ENCODE measurements at places on chromosomes 1 and 21.

DNA sequence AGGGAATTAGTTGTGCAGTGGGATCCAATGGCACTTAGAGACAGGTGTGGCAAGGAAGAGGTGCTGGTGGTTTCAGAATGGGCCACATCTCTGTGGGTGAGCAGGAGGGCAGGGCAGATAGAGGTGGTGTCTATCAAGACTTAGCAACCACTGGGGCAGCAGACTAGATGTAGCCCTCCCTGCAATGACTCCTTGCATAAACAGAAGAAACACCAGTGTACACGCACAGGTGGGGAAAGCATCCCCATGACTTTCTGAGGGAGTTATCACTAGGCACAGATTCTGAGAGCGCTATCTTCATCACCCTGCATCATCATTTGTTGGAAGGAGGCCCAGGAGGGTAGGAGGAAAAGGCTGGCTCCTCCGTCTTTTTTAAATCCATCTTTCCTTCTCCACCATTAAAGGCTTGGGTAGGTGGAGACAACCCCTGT lies 58.4 kb downstream of the PLXNA2 start:
- DNase-seq = no peak

- DNase-seq = peak; percentile 72
Measured at GRCh38 chr1:12600880-12601633, 17.0 kb downstream of the DHRS3 start.

DNA sequence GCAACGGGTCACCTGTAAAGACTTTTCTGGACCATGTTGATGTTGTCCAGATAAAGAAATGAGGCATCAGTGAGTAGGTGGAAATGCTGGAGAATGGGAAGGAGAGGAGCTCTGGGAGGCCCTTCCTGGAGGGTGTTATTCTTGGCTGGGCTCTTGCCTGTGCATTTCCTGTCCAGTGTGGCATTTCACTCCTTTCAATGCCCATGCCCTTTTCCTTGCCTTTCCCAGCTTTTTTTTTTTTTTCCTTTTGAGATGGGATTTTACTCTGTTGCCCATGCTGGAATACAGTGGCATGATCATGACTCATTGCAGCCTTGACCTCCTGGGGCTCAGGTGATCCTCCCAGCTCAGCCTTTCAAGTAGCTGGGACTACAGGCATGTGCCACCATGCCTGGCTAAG lies 11.8 kb downstream of the NOS1AP start:
- DNase-seq = no peak

DNA sequence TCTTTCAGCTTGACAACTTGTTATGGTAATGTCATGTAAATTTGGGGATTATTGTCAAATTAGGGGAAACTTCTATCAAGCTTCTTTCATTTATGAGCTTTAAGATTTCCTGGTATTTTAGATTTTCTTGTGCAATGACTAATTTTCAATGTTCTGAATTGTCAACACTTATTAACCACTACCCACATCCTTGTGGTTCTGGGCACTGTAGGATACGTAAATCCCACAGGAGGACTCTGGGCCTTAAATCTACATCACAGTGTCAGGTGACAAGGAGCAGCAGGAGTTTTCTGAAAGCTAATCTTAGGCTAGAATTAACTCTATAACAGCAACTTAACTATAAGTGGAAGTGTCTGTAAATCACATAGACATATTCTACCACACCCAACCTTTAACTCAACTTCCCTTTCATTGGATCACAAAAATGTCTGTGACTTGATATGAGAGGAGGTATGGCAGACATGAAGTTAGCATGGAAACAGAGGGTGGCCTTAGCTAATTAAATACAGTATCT lies 397.7 kb downstream of the HLX start:
- no peak for DNase-seq

- no peak for DNase-seq
Measured at GRCh38 chr1:37148663-37149062, 114.3 kb upstream of the GRIK3 start.

DNA sequence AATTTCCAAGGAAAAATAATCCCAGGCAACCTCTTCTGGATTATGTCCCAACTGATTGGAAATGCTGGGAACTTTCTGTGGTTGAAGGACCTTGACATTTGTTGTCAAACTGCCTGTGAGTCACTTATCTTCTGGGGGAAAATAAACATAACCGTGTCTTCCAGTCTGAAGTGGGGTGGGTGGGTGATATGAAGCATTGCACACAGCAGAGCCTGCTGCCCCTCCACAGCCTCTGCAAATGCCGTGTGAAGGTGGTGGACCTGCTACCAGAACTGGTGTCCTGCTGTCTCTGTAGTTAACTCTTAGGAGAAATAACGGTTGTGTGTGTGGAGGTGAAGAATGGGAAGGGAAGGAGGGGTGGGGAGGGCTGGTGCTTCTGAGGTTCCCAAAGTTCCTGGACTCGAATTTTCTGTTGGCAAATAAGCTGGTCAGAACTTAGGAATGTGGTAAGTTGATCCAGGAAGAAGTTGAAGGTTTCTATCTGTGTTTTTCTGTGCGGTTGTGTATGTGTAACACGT lies 23.2 kb downstream of the GALNT2 start:
- DNase-seq = no peak

GRCh38 chr1:169200319-169200718 lies 93.8 kb downstream of the ATP1B1 start:
- DNase-seq = no peak

DNA sequence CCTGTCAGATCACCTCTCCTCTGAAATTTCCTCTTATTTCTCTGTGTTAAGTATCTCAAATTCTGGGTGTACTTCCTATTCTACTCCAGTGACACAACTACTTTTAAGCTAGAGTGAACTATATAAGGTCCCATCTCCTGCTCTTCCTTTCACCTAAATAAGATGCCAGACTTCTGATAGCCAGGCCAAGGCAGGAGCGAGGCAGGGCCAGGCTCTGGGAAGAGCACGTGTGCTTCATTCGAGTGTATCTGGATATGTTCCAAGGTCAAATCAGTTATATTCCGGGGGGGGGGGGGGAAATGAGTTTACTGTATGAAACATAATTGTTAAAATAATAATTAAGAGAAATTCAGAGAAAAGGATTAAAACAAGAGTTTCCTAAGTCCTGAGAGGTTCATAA lies 60.1 kb downstream of the LRRC71 start:
- DNase-seq = no peak
